ENCODE measurements at places on chromosomes 16 and 17.

DNA sequence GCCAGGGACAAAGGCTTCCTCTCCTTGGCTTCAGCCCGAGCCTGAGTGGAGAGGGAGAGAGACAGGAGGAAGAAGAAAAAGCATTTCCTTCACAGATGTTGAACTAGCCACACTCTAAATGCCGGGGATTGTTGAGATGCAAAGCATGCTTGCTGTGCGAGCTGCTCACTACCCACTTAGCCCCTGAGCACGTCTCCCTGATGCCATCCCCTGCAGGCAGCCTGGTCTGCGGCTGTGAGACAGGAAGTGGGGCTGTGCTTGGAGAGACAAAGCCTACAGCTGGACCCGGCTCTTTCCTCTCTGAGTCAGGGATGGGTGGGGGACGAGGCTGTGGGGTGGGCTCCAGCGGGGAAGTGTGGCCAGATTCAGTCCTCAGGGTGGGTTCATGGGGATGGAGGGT lies 13.7 kb downstream of the WNT9B start:
- no peak for DNase-seq

GRCh38 chr17:78610951-78611511 lies 33.8 kb upstream of the DNAH17 start:
- no peak for DNase-seq

GRCh38 chr16:66952430-66953110 lies 8.5 kb upstream of the CES3 start:
- DNase-seq = no peak

- DNase-seq = no peak
Observed at GRCh38 chr17:72126575-72127486, 6.0 kb downstream of the SOX9 start.

GRCh38 chr16:73400951-73401350 lies 353.0 kb upstream of the ZFHX3 start:
- no peak for DNase-seq

DNA sequence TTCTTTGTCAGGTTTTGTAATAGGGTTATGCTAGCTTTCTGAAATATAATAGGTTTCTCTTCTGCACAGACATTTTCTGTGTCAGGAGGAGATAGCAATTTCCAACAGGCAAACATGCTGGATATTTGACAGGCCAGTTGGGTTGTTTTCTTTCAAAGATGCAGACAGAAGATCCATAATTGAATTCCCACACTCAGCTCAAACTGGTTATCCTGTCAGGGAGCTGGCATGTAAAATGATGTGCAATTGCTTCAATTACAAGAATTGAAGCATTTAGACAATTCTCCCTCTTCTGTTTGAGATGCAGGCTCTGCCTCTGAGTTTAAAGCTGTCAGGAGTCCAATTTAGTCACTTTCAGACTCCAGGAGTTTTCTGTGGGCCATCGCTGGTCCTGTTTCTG lies 146.2 kb upstream of the ZKSCAN2 start:
- no peak for DNase-seq
